Activated CD8-positive, alpha-beta memory T cell treated with anti-CD3 and anti-CD28 coated beads for 1 hour (primary cell): ENCODE measurements at places on chromosomes 5 and 9.

DNA sequence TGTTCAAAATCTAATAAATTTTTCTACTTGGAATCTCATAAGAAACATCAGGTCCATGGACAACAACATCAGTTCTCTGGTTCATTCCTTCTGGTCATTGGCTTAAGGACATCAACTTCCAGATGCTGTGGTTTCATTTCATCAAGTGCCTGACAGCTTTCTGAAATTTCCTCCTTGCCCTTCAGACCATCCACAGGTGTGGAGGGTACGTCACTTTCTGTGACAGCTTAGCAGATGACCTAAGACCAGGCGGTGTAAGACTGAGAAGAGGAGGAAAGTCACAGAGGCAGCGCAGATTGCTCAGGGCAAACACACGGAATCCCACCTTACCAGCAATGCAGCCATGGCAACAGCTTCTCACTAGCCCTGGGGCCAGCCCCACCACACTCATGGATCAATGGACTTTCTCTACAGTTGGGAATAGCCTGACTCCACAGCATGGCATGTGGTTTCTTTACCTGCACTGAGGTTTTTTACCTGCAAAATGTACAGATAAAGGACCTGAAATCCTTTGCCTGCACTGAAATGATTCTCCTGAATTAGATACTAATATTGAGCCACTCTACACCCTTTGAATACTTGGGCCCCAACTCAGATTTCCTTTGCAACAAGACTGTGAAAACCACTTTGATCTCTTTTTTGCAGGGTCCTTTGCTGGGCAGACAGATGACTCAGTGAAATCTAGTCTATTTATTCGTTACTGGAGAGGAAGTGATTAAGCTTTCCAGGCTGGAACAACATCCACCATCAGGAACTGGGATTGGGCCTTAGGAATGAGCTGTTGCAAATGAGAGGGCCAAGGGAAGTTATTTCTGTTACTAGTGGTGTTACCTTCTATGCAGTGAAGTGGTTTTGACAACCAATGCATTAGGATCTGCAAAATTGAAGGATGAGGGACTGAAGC is 26.9 kb downstream of the TICAM2 start:
- no peak for DNase-seq

GRCh38 chr5:55905251-55905650 is 54.1 kb downstream of the IL31RA start:
- DNase-seq, result no peak

DNA sequence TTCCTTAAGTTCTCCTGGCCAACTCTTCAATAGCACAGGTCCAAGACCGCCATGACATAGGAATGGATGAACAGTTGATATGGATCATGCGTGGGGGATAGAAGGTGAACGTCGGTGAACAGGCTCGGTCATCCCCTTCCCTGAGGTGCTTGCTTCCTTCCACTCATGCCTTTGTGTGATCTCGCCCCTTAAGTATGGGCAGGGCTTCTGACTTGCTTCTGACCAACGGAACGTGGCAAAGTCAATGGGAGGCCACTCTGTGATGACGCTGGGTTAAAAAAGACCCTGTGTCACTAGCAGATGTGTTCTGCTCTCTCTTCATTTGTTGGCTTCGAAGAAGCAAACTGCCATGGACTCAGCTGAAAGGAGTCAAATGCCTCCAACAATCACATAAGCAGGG is 240.5 kb upstream of the TUT7 start:
- no peak for DNase-seq

DNA sequence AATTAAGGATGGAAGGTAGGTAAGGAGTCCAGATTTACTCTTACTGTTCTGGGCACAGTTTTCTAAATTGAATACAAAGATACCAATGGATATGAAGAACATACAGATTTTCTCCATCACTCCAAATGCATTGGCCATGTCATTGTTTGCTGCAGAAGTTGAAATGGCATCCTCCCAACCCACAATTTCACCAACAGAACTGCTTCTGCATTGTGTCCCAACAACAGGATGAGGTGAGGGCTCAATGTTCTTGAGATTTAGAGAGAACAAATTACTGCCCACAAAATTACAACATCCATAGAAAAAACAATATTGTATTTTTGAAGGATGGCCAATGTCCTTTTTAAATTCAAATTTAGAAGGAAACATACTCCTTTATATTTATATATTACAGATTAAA is 88.9 kb downstream of the NUDT12 start:
- no peak for DNase-seq

GRCh38 chr9:85743275-85744128 is 1.7 kb upstream of the AGTPBP1 start:
- no peak for DNase-seq

- DNase-seq, result no peak
Observed at GRCh38 chr9:111566234-111566633, 33.2 kb downstream of the PTGR1 start.

- no peak for DNase-seq
Observed at GRCh38 chr9:101912698-101913097, 174.3 kb upstream of the GRIN3A start.

GRCh38 chr9:8267636-8268035 is 468.1 kb upstream of the DMAC1 start:
- DNase-seq, result no peak

- no peak for DNase-seq
Observed at GRCh38 chr5:20498926-20499325, 510.9 kb upstream of the CDH18 start.

DNA sequence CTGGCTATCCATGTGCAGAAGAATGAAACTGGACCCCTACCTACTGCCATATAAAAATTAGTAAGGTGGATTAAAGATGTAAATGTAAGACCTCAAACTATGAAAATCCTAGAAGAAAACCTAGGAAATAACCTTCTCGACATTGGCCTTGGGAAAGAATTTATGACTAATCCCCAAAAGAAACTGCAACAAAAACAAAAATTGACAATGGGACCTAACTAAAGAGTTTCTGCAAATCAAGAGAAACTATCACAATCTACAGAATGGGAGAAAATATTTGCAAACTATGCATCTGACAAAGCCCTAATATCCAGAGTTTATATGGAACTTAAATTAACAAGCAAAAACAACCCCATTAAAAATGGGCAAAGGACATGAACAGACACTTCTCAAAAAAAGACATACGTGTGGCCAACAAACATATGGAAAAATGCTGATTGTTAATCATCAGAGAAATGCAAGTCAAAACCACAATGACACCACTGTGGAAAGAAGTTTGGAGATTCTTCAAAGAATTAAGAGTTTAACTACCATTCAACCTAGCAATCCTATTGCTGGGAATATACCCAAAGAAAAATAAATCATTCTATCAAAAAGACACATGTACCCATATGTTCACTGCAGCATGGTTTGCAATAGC is 98.5 kb downstream of the NR3C1 start:
- no peak for DNase-seq

GRCh38 chr5:175567954-175568353 is 89.6 kb downstream of the SFXN1 start:
- no peak for DNase-seq

GRCh38 chr5:29042152-29042551 is 2003.8 kb upstream of the CDH9 start:
- DNase-seq, result no peak

GRCh38 chr9:111198936-111199335 is 131.1 kb downstream of the OR2K2 start:
- no peak for DNase-seq

- no peak for DNase-seq
Observed at GRCh38 chr5:138037271-138037670, 4.4 kb upstream of the FAM13B start.

- DNase-seq, result no peak
Observed at GRCh38 chr9:89695441-89695891, 90.7 kb downstream of the GADD45G start.

DNA sequence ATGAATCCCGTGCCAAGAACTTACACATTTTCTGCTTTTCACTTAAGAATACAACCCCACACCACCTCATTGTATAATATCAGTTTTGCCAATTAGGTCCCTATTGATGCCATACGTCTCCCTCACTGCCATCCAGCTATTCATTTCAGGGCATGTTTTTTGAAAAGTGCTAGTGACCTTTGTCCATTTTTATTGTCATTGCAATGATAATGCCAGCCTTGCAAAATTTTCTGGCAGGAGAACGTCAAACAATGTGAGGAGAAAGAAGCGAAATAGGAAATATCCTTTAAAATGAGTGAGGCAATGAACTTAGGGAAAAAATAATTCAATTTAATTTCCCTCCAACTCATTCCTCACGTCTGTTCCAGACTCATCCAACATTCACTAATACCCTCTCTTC is 111.8 kb upstream of the CKMT2 start:
- DNase-seq, result no peak

GRCh38 chr5:78056901-78057514 is 237.5 kb downstream of the AP3B1 start:
- no peak for DNase-seq

- DNase-seq, result no peak
Observed at GRCh38 chr5:174384509-174384947, 339.0 kb downstream of the NSG2 start.

DNA sequence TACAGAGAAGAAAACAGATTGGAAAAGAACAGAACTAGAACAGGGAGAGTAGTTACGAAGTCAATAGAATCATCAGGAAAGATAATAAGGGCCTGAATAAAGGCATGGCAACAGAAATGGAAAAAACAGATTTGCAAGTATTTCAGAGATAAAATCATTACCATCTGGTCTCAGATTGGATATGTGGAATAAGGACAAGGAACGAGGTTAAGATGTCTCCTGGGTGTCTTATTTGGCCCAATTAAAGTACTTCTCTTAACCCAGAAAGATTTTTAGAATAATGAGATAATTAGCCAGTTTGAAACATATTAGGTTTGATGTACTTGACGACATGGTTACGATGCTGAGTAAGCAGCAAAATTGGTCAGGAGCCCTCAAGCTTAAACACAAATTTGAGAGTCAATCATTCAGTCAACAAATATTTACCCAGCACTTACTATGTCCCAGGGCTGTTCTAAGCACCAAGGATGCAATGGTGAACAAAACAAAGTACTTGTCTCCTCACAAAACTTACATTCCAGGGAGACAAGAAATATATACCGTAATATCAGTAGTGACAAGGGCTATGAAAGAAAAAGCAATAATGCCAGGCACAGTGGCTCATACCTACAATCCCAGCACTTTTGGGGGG is 18.3 kb downstream of the RICTOR start:
- no peak for DNase-seq

DNA sequence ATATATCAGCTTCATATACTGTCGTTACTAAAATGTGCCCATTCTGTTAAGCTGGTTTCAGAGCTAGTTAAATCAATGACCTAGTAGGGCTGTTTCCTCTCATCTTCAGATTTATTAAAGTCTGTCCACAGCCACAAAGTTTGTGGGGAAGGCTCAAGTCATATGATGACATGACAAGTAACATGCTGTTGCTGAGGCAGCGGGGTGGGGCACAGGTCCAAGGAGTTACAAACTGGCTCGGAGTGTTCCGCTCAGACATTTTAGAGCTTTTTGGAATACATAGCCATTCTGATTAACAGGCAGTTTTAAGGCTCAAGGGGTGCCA is 2.7 kb upstream of the ANP32B start:
- no peak for DNase-seq

DNA sequence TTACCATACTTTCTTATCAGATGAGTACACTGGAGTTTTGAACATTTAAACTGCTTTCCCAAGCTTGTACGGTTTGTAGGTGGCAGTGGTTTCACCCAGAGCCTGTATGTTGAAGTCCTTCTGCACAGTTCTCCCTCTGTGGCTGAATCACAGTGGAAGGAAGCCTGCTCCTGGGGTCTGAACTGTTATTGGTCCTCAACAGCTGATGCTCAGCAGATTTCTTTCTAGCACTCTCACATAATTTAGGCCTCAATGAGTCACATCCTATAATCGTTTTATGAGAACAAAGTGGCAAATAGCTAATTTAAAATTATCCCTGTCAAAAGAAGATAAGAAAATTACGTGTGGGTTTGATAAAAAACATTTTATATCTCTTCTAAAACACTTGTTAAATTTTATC is 229.7 kb downstream of the TLE4 start:
- DNase-seq, result no peak

DNA sequence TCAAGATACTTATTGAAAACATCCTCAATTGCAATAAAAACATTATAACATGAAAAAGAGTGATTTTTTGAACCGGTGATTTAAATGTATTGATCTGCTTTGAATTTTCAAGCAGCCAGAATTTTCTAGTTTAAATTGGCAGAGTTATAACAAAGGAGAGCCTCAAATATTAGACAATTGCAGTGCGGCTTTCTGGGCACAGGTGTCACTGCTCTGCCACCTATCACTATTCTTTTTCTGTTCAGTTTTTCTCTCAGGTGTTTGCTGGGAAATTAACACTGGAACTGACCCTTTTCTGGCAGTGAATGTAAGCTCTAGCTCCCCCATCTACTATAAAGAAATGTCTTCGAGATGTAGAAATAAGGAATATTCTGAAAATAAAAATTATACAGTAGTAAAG is 23.0 kb downstream of the ZBED3 start:
- no peak for DNase-seq
